ENCODE measurements at places on chromosomes 2 and 18.

DNA sequence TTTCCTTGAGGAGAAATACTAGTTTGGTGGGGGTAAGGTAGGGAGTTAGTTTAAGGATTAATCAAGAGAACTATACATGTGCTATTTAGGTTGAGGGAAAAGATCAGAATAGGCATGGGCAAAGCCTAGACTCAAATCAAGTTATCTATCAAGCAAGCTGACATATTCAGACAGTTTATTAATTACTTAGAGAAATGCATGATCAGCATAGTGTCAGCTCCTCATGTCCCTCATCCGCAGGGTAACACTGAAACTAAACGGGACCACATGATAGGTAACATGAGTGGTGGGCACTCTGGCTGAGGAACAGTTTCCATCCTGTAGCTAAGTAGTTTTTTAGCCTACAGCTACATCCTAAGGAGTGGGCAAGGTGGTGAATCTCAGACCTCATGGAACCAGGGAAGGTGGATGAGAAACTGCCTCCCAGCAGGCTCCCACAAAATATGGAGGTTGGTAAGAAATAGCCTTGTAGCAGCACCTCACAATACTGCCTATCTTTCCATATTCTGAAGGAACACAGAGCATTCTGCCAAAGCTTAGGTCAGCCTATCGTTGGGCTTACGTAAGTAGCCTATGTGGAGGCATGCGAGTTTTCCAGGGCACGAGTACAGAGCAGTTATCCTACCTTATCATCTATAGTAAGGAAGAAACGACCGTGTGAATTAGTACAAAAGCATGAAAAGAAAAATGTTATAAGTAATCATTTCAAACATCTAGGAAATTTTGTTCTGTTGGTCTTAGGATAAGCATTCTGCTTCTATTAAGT lies 18.4 kb downstream of the ZC3H6 start:
- no peak for DNase-seq

DNA sequence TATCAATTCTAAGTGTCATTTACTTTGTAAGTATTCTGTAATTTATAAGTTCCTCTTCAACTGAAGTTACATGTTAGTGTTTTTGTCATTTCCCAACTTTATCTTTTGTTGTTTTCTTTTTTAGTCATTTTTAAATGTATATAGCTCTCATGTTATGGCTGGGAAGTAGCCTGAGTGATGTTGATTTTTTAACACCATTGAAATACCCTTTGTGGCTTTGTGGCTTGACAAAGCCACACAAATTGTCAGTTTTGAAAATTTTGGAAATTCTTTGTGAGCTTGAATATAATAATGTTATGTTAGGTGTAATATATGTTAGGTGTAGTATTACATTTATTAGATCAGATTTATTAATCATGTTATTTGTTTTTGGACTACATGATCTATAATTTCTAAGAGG lies 16.7 kb downstream of the DNAJC10 start:
- DNase-seq = no peak

- DNase-seq = no peak
Observed at GRCh38 chr2:206240327-206240726, 34.1 kb upstream of the ZDBF2 start.

DNA sequence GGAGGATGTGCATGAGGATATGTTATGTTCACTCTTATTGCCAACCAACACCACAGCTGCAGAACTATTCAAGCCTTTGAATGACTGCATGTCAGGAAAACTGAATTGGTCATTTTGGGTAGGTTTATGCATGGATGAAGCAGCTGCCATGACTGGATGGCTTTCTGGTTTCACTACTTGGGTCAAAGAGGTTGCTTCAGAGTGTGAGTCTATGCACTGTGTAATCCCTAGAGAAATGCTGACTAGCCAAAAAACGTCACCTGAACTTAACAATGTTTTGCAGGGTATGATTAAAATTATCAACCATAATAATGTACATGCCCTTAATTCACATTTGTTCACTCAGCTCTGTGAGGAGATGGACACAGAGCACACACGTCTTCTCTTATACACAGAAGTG lies 206.7 kb upstream of the RBBP8 start:
- DNase-seq = no peak

GRCh38 chr2:10957391-10957790 lies 45.7 kb downstream of the KCNF1 start:
- DNase-seq = no peak
